ENCODE measurements at places on chromosomes 16 and 17.

DNA sequence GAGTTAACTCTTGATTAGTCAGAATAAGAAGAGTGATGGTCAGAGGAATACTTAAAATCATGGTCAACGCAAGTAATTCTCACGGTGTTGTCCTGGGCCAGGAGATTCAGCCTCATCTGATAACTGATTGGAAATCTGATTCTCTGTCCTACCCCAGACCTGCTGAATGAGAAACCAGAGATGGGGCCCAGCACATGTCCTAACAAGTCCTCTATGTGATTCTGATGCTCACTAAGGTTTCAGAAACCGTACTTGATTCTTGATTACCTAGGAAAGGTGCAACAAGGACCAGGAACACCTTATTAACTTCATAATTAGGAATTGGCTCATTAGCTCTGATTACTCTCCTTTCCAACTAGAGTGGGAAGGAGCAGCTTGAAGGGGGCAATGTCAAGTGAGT is 44.5 kb downstream of the ANKFY1 start:
- no peak for DNase-seq

DNA sequence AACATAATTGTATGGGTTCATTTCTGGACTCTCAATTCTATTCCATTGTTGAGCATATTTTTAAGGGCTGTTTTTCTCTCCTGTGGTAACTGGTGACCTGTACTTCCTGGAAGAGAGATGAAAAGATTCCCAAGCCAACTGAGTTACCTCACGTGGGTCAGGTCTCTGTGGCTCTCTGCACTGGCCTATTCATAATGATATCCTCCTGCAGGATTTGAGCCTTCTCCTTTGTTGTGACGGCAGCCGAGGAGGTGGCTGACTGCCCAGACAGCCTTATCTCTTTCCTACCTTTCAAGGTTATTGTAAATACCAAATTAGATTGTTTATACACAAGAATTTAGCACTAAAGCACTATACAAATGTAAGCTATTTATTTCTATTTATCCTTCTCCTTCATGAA is 2.7 kb upstream of the ACE start:
- DNase-seq = no peak

- DNase-seq = no peak
Measured at GRCh38 chr17:38590988-38591758, 14.6 kb downstream of the SRCIN1 start.

DNA sequence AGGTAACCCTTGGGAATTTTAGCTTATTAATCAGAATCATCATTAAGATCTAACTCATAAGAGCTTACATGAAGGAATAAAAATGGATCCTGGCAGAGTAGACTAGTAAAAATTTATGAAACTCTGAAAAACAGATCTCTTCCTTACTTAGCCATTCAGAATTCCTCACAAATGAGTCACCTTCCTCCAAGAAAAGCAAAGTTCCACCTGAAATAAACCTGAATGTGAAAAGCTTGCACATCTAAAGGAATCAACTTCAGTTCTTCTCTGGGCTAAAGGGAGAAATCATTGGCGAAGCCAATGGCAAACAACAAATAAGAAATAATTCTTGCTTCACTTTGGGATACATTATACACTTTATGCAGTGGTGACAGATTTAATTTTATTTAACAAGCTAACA is 22.7 kb downstream of the MYO1D start:
- DNase-seq = no peak

GRCh38 chr16:69194488-69194887 is 7.5 kb downstream of the SNTB2 start:
- DNase-seq = no peak

DNA sequence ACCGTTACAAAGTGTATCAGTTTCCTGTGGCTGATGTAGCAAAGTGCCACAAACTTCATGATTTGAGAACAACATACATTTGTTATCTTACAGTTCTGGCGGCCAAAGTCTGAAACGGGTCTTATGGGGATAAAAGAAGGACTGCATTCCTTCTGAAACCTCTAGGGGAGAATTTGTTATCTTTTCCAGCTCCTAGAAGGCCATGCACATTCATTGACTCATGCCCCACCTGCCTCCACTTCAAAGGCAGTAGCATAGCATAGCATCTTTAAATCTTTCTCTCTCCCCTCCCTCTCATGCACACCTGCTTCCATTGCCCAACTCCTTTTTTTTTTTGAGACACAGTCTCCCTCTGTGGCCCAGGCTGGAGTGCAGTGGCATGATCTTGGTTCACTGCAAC is 190.7 kb upstream of the DYNLRB2 start:
- no peak for DNase-seq

DNA sequence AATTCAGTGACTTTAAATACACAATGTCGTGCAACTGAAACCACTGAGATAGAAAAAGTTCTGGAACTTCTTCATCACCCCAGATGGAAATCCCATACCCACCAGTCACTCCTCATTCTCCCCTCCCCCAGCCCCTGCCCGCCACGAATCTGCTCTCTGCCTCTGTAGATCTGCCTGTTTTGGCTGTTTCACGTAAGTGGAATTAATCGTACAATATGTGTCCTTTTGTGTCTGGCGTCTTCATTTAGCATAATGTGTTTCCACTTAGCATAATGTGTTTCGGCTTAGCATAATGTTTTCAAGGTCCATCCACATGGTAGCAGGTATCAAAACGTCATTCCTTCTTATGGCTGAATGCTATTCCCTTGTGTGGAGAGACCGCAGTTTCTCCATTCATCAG is 3.5 kb upstream of the SPPL2C start:
- DNase-seq = no peak

DNA sequence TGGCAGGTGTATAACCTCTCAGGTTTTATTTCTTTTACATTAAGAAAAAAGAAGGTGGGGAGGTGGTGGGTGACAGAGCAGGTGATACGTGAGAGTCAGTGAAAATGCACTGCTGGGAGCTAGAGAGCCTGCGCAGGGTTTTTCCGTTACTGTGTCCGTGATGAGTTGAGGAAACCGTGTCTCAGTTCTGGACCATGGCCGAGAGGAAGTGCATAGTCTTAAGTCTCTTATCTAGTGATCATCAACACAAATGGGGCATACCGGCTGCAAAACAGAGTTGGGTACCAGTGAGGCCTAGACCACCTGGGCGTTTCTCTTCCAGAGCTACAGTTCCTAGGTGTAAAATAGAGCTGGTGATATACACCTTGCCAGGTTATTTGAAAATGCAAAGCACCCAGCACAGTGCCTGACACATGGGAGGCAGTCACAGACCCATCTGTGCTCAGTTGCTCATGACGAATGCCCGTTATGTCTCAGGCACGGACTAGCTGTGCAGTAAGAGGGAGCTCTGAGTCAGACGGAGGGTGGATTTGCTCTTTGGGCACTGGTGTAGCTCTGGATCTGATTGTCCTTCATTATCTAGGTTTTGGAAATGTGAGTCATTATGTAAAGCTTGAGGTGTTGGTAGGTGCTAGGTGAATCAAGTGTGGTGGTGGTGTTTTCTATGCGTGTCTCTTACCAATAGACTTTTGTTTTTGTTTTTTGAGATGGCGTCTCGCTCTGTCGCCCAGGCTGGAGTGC is 60.9 kb downstream of the RPTOR start:
- no peak for DNase-seq

DNA sequence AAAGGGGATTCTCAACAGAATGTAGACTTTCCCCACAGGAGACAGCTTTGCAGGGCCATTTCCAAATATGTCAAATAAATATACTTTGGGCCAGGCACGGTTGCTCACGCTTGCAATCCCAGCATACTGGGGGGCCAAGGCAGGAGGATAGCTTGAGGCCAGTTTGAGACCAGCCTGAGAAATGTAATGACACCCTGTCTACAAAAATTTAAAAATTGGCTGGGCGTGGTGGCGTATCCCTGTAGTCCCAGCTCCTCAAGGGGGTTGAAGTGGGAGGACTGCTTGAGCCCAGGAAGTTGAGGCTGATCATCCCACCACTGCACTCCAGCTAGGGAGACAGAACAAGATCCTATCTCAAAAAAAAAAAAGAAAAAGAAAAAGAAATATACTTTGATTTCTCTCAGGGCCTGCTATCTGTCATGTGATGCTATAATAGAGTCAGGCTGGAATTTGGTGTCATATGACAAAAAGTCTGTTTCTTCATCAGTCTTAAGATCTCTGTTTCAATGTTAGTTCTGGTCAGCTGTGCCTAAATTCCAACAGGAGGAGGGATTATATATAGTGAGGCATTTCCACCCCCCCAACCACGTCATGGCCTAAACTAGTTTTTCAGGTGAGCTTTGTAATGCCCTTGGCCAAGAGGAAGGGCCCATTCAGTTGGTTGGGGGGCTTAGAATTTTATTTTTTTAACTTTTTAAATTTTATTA is 4.3 kb upstream of the ZDHHC7 start:
- no peak for DNase-seq

GRCh38 chr17:67863624-67864247 is 38.4 kb downstream of the BPTF start:
- DNase-seq = no peak

GRCh38 chr16:54503011-54503855 is 216.6 kb upstream of the IRX3 start:
- DNase-seq = no peak

DNA sequence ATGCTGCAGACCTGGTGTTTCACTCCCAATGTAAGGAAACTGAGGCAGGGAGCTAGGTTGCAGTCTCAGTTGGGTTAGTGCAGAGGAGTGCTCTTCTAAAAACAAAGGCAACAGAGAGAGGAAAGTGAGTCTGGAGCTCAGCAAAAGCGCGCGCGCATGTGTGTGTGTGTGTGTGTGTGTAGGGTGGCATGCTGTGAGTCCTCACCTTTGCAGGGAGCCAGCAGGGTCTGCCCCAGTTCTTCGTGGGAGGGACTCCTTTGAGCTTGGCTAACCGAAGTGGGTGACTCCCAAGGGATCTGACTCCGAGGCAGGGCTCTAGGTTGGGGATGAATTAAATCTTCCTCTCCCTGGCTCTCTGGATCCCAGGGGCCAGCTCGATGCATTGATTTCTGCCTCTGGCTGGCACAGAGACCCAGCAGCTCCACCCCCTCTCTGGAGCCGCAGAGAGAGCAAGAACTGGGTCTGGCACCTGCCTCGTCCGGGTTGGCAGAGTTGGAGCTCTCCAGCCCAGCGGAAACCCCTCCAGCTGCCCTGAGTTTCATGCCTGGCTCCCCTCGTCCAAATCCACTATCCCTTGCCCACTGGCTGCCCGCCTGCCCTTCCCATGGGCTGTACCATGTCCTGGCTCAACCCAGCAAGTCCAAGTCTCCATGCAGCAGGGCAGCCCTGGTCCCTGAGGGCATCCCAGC is 1.3 kb upstream of the BTBD17 start:
- DNase-seq = no peak

GRCh38 chr17:63275318-63275970 is 170.7 kb downstream of the CYB561 start:
- DNase-seq = no peak

DNA sequence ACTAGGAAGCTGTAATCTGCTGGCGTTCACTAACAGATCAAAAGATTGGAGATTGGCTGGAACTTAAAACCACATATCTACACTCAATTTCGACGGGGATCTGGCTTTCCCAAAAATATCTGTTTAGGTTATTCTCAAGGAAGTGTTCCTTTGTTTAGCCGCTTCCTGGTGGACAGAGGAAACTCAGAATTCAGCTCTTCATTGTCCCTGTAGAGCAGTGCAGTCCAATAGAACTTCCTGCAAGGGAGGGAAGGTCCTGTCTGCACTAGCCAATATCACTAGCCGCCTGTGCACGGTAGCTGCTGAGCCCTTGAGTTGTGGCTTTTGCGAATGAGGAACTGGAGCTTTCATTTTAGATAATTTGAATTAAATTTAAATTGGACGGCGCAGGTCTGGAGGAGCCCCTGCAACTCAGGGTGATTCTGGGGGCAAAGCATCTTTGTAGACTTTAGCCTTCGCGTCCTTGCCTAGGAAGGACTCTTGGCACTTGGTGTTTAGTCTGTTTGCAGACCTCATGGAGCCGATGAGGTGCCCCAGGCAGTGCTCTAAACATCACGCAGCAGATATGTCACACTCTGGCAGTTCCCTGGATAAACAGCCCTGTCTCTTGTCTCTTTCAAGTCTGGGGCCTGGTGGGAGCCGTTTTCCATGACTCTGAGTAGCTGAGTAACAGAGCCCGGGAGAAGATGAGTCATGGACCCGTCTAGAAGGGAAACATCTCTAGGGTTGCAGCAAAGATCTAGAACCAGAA is 122.2 kb downstream of the CCDC182 start:
- DNase-seq = no peak
